Stimulated activated CD4-positive, alpha-beta T cell treated with anti-CD3 and anti-CD28 coated beads, Interleukin-4, amount 100 ng/mL, for 48 hours (primary cell): ENCODE measurements at places on chromosomes 3 and 15.
A peak's percentile ranks its signal among the peaks of the same experiment; 100 is the strongest.

- no peak for DNase-seq
Measured at GRCh38 chr3:6060251-6060650, 800.7 kb upstream of the GRM7 start.

DNA sequence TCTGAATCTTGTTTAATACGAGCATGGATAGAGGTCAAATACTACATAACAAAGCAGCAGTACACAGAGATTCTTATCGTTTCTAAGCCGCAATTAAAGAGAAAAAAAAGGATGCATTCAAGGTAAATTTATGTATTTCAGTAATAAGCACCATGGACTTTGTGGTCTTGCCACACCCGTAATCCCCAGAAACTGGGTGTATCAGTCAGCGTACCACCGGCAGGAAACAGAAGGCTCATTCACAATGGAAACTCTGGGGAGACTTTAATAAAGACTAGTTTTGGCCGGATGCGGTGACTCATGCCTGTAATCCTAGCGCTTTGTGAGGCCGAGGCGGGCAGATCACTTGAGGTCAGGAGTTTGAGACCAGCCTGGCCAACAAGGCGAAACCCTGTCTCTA, 81.9 kb upstream of the ZNF280D start:
- DNase-seq, result no peak

DNA sequence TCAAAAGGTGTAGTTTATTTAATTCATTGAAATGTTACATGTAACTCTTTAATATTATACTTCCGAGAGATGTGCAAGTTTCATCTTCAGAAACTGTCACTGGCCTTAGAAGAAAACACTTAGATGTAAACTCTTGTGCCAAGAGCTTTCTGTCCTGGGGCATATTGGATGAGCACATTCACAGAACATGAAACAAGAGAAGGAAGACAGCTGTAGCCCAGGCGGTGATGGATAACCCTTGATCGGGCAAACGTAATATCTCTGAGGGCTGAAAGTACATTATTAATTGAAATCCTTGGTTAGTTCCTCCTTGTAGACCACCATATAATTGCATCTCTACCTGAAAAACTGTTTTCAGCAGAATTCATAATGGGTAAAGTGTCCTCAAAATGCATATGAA, 67.4 kb downstream of the MECOM start:
- no peak for DNase-seq

DNA sequence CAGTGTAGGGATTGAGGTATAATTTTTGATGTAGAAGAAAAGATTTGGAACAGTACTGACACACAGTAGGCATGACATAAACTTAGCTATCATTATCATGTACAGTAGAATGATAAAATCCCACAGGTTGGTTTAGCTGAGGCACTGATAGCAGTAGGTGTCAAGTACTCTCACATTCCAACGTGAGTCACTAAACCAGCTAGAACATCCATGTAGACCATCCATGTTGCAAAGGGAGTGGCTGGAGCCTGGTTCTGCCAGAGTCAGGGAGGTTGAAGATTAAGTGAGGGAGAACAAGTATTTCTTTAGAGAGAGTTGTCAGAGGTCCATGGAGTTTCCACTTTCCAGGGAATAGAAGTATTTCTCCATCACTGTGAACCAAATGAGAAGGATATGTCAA, 157.2 kb upstream of the TMEM108 start:
- no peak for DNase-seq

GRCh38 chr3:46353647-46354410, at the start of gene CCR2:
Gene CCR2 (plus strand): TSS chr3:46354111. CDS start chr3:46357528, 3,417 bp downstream.
- DNase-seq, result no peak

GRCh38 chr3:137264843-137265330, 307.1 kb downstream of the IL20RB start:
- no peak for DNase-seq

GRCh38 chr3:189789432-189789831, 158.2 kb downstream of the TP63 start:
- DNase-seq, result no peak

GRCh38 chr15:70342141-70342540, 244.4 kb upstream of the TLE3 start:
- DNase-seq, result no peak

DNA sequence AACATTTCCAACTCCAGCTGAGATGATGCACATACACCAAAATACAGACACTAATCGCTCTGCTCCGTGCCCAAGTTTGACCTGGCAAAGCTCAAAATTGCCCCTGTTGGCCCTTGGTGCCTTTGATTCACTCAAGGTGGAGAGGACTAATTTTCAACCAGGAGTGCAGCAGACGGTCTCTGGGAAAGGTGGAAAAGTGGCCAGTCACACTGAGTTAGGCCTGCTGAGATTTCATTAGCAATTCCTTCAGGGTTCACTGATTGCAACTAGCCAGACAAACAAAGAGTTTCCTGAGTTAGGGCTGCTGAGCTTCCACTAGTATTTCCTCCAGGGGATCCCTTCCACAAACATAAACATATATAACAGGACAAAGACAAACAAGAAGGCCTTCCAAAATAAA, 28.7 kb upstream of the LHFPL4 start:
- no peak for DNase-seq

DNA sequence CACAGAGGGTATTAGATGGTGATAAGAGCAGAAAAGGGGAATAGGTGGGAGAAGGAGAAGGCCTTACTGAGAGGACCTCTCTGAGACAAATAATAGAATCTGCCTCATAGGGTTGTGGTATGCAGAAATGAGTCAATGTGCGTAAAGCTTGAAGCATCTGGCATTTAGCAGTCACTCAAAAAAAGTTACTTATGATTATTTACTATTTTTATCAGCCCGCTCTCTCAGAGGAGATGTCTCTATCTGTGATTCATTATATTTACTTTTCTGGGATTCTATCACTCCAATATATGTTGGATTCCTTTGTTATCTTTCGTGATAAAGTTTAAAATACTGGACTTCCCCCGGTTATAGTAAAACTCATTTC, 4.6 kb upstream of the TM4SF1 start:
- DNase-seq, result no peak

- no peak for DNase-seq
Measured at GRCh38 chr3:66485291-66485968, 15.4 kb downstream of the LRIG1 start.

DNA sequence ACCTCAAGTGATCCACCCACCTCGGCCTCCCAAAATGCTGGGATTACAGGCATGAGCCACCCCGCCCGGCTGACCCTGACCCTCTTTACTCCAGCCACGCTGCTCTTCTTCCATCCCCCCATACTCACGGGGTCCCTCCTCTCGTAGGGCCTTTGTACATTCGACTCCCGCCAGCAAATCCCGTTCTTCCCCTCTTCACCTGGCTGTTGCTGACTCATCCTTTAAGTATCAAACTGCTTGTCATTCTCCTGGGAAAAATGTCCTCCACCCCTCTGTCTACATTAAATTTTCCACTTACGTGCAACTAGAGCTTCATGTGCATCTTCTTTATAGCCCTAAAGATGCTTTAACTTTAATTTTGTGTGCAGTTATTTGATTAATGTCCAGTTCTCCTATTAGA, 203.1 kb downstream of the OPA1 start:
- DNase-seq, result no peak

DNA sequence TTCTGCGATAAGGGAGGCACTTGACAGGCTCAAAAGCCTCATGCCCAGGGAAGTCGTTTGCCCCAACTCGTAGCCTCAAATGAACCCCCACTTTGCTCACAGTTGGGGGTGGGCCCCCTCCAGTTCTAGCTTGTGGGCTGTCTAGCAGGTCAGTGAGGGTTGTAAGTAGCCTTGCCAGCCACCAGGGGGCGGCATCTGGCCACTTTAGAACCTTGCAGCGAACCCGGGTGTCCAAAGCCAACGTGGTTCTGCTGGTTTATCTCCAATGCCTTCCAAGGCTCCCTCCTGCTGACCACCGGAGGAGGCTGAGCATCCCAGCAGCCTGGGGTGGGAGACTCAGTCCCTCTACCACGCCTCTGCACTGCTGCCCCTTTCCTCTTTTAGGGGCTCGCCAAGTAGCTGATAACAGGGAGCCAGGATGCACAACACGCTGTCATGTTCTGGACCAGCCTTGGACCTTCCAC, 9.2 kb upstream of the RBSN start:
- peak; percentile 64 for DNase-seq

GRCh38 chr3:195475614-195476013, 32.8 kb upstream of the ACAP2 start:
- DNase-seq, result no peak

GRCh38 chr3:179000144-179000543, 71.5 kb downstream of the ZMAT3 start:
- no peak for DNase-seq
